ENCODE measurements at places on chromosomes 12 and 14. TPM values are rescaled to one million over a fixed set of nuclear protein-coding genes. Genes with fewer than 3 reads are reported as not detected.

DNA sequence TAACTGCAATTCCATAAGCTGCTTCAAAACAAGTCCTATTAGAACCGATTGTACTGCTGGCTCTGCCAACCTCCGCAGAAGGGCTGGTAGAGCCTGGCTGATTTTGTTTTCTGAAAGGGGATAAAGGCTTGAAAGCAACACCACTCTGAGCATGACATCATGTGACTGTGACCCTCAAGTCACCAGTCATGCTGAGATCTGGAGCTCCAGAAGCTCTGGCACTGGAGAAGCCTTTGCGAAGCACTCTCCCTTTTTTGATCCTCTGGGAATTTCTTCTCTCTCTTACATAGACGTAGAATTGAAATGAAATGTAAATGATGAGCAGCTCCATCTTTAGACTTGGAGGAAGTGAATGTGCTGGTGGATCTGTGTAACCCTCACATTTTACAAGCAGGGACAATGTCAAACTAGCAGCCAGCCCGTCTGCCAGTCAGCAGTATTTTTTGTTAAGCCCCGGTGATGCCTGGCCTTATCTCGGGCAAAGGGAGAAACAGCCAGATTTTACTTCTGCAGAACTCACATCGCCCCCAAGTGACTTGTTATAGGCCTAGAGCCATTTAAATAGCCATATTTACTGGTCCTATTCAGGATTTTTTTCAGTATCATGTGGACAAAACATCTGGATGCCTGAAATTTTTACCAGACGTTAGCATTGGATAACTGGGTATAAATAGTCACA is 112.1 kb upstream of the NPAS3 start:
- no peak overlapping the region for H3K27ac ChIP-seq
- H3K4me1 ChIP-seq, result no peaks in the 10 kb centered on the region
- DNase-seq, result no peak
- no peaks in the 10 kb centered on the region for H3K36me3 ChIP-seq

DNA sequence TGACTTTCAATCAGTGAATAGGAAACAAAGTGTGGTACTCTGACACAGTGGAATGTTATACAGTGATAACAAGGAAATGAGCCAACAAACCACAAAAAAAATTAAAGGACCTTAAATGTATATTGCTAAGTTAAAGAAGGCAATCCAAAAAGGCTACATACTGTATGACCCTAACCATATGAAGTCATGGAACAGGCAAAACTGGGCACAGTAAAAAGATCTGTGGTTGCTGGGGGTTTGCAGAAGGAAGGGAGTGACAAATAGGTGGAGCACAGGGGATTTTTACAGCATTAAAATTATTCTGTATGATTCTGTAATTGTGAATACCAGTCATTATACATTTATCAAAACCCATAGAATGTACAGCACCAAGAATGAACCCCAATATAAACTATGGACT is 112.6 kb downstream of the KCNC2 start:
- H3K4me3 ChIP-seq, result no peak overlapping the region
- H3K36me3 ChIP-seq, result no peaks in the 10 kb centered on the region
- H3K27ac ChIP-seq, result no peak overlapping the region
- no peaks in the 10 kb centered on the region for H3K4me1 ChIP-seq
- no peaks in the 10 kb centered on the region for H3K27me3 ChIP-seq
- DNase-seq, result no peak

The IFNG-AS1 gene
- total RNA-seq, result 1.6 TPM

The CDCA3 gene
- 35.9 TPM for total RNA-seq

The MSI1 gene
- 0.22 TPM for total RNA-seq
